ENCODE measurements at places on chromosomes 3 and 15. TPM values are rescaled to one million over a fixed set of nuclear protein-coding genes. Genes with fewer than 3 reads are reported as not detected.

The CISH gene
- 5.3 TPM for total RNA-seq

The TMEM108 gene
- total RNA-seq, result 10.8 TPM

The CD96 gene
- total RNA-seq, result 0.45 TPM

The PRRT3 gene
- 2.3 TPM for total RNA-seq

The IGDCC3 gene
- total RNA-seq, result not detected

The FBXW12 gene
- total RNA-seq, result not detected

The PPIP5K1 gene
- total RNA-seq, result 73.4 TPM

The ZNF860 gene
- total RNA-seq, result 0.32 TPM

DNA sequence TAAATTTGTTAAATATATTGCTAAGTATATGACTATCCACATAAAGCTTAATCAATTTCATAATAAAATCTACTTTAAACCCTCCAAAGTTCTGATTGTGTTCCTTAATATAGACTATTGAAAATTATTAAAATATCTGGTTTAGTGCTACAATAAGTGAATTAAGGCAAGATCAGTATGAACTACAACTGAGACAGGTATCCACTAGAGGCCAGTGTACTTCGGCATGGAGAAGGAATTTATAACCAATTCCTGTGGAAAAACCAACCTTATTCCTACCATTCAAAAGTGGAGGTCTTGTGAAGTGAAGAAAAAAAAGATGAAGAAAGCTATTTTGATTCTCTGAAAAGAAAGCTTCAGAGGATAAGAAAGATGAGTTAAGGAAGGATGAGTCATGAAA lies 237.7 kb downstream of the SUCLG2 start:
- DNase-seq, result no peak

DNA sequence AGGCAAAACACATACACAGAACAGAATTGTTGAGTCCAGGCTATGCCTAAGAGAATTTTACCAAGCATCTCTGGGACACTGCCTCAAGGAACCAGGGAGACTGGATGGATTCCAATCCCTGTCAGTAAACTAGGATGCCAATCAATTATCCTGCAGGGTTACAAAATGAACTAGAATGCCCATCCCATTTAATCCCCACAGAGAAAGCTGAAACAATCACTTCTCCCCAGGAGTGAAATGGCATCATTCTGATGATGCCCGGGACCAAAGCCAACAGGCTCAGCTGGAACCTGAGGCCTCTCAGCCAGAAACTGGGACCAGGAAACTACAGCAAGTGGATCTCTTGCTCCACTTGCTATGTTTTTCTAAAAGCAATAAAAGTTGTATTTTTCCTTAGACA lies 130.0 kb upstream of the TJP1 start:
- no peak for DNase-seq

- peak; percentile 42 for DNase-seq
Measured at GRCh38 chr3:37905346-37905745, 43.7 kb downstream of the CTDSPL start.

DNA sequence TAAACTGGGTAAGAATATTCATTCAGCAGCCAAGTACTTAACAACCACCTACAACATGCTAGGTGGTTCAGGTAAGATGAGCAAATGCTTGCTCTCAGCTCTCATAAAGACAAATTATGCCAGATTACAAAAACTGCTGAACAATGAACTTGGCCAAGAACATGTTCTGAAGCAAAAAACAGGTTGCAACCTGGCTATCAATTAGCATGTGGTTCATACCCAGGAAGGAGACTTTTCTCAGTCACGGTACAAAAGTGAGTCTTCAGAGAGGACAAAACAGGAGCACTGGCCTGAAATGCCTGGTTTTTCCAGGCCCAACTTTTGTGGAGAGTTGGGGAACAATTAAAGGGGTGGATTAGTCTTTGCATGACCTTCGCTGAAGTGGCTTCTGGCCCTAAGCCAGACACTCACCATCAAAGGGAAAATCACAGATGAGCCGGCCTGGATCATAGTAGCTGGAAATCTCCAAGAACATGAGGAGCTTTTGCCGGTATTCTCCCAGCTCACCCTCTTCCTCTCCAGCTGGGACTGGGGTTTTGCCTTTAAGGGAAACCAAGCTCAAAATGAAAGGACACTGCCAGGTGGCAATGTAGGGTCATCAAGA lies 7.6 kb upstream of the PLA2G4F start:
- no peak for DNase-seq

DNA sequence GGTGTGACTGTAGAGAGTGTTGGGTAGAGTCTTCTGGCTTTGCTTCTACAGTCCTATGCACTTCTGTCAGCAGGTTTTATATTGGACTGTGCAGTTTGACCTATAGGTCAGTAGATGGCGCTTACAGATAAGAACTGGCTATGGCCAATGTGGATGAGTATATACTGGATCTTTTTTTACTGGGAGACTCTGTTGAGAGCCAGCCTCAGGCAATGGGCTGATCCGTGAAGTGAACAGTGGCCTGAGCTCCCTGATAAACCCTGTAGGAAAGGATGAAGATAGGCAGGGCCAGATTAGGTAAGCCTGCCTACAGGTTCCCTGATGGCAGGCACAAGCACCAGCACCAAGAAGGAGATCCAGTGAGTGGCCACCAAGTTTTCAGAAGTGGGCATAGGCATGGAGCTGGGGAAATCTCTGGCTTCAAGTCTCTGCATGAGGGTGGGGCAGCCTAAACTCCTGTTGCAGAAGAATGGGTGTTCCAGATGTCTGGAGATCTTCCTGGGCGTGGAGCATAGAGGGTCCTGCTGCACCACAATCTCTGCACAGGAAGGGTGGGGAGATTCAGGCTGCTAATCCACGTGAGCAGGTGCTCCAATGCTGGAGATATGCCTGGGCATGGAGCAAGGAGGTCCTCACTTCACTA lies 326.0 kb upstream of the SGO1 start:
- no peak for DNase-seq

GRCh38 chr3:95289295-95289694 lies 1226.4 kb downstream of the NSUN3 start:
- DNase-seq, result no peak

- no peak for DNase-seq
Measured at GRCh38 chr3:126438186-126438585, 37.5 kb downstream of the ZXDC start.

- no peak for DNase-seq
Measured at GRCh38 chr15:59011262-59011952, 23.9 kb downstream of the RNF111 start.

- DNase-seq, result no peak
Measured at GRCh38 chr15:55218056-55218455, 21.3 kb upstream of the RSL24D1 start.

DNA sequence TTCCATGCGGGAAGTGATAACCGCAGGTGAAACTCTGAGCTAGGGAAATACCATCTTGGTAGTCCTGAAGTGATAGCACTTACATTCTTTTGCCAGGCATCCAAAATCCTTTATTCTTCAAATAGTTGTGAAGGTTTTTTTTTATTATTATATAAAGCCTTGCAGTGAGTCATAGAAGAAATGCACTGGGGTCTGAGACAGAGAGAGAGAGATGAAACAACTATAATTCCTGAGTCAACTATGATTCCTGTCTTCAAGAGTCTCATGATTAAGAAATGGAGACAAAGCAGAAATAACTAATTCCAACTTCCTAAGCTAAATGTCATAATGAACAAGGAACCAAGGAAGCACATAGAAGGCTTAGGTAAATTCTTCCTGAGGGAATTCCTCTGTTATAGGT lies 495.6 kb downstream of the LPP start:
- no peak for DNase-seq

DNA sequence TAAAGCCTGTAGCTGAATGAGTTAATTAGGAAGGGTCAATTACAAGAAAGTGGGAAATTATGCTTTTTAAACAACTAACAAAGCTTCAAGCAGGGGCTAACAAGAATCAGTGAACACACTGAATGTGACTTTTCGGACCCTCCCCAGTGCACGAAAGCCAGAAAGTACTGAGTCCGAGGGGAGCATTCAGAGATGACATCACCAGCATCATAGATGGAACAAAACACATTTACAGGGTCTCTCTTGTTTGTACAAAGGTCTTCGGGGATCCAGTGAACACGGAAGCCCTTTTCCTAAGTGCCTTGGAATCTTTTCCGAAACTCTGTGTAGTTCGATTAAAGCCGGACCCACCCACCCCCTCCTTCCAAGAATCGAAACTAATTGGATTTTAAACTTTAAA lies 829 bp downstream of the DCP1A start:
- no peak for DNase-seq

- no peak for DNase-seq
Measured at GRCh38 chr15:32746116-32746857, 28.5 kb downstream of the GREM1 start.

GRCh38 chr3:188842639-188843038 lies 329.1 kb upstream of the TPRG1 start:
- DNase-seq, result no peak

- no peak for DNase-seq
Measured at GRCh38 chr3:30685267-30685667, 78.9 kb downstream of the TGFBR2 start.

- no peak for DNase-seq
Measured at GRCh38 chr3:11769704-11770476, 76.8 kb downstream of the TAMM41 start.

DNA sequence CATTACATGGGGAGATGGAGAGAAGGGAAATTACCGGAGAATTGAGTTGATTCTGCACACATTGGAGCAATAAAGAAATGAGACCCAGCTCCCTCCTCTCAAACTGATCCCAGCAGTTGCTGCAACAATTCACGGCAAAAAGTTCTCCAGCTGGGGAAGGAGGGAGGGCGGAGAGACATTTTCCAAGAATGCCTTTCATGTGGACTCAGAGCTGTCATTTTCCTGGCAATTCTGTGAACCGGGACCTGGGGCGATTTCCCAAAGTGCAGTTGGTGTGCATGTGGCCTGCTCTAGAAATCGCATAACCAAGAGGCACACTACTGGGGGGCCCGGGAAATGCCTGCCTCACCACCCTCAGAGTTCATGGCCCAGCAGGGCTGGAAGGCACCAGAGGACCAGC lies 48.7 kb upstream of the IREB2 start:
- no peak for DNase-seq

DNA sequence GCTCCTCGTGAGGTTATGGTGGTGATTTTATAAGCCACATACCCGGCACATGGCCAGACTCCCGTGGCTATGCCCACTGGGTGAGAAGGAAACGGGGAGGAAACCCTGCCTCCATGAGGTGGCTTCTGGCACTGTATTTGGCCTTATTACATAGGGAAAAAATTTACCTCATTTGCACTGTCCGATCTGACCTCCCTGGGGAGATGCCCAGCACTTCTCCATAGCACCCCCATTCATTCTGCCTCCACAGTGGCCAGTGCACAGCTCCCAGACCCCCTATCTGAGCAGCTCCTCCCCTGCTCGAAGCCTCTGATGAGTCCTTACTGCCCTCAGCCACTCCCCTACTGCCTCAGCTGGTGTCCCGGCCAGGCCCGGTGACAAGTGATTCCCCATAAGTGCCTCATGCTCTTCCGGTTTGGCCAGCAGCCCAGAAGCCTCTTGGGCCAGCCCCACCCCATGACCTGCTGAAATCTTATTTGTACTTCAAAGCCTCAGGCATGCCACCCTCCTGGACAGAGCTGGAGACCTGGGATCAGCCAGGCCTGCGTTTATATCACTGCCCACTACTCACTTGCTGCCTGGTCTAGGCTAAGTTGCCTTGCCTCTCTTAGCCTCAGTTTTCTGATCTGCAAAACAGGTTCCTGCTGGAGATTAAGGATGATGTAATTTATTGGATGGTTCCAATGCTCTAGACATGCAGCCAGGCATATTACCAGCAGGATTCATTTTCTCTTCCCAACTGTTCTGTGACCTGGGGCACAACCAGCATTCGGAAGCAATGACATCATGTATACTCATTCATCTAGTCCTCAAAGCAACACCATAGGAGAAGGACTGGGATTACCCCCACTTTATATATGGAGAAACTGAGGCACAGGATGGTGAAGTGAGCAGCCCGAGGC lies 30.6 kb upstream of the SLC6A6 start:
- DNase-seq, result no peak

GRCh38 chr3:104961851-104962250 lies 404.9 kb upstream of the ALCAM start:
- no peak for DNase-seq

DNA sequence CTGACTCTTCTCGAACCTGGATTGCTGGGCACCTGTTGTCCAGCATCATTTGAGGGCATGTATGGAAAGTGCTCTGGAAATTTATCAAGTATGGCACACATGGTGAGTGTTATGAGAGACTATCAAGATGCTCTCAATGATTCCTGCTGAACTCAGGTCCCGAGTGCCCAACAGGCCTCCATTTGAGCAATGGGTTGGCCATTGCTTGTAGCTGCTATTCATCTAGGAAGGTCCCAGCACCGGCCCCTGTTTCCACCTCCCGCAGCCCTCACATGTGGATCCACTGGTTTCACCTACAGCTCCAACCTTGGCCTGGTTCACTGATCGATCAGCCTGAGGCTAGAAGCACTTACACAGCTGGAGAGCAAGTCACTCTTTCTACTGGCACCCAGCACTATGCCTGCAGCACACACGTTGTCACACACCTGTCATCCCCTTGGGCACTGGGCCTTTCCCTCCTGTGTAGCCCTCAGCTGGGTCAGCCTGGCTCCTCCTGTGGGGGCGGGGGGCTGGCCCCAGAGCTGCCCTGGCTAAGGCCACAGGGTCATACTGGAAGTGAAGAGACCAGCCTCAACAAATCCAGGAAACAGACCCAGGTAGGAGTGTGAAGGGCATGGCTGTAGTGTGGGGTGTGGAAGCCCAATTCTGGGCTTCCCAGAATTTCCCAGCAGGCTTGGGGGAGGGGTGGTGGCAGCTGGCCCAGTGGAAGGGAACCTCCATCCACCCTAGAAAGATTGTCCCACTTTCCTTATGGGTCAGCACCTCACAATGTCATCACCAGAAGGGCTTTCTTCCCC lies 41.7 kb upstream of the SMAD3 start:
- DNase-seq, result no peak

- DNase-seq, result no peak
Measured at GRCh38 chr3:47512416-47513124, 942 bp downstream of the ELP6 start.

DNA sequence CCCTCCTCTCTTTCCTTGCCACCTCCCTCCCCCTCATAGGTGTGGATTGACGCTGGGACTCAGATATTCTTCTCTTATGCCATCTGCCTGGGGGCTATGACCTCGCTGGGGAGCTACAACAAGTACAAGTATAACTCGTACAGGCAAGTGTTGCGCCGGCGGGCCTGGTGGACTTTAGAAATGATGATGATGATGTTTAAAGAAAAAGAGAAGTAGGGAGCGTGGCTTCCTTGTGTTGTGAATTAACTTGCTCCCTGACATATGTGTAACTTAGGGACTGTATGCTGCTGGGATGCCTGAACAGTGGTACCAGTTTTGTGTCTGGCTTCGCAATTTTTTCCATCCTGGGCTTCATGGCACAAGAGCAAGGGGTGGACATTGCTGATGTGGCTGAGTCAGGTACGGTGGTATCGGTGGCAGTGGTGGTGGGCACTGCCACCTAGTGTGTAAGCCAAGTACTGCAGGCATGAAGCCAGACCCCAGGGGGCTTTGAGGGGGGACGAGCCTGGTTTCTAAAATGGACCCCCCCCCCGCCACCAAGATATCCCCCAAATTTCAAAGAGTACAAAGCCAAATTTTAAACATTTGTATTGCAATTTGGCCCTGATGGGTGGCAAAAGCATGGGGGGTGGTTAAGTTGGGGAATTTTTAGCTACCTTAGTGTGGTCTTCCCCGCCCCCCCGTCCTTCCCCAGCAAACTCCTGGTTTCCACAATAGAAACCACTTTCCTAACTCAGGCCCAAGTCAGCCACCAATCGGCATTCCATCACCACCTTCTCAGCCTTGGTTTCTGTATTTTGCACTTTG lies 65.6 kb downstream of the SLC6A6 start:
- no peak for DNase-seq

GRCh38 chr15:75346796-75347221 lies at the start of gene NEIL1:
Gene NEIL1 (plus strand): TSS chr15:75347039. CDS start chr15:75348906, 1,867 bp downstream.
- no peak for DNase-seq

Measured in esophagus muscularis mucosa (tissue), 4 donors.